Effector CD4-positive, alpha-beta T cell (primary cell): ENCODE measurements at places on chromosomes 5 and 9.

DNA sequence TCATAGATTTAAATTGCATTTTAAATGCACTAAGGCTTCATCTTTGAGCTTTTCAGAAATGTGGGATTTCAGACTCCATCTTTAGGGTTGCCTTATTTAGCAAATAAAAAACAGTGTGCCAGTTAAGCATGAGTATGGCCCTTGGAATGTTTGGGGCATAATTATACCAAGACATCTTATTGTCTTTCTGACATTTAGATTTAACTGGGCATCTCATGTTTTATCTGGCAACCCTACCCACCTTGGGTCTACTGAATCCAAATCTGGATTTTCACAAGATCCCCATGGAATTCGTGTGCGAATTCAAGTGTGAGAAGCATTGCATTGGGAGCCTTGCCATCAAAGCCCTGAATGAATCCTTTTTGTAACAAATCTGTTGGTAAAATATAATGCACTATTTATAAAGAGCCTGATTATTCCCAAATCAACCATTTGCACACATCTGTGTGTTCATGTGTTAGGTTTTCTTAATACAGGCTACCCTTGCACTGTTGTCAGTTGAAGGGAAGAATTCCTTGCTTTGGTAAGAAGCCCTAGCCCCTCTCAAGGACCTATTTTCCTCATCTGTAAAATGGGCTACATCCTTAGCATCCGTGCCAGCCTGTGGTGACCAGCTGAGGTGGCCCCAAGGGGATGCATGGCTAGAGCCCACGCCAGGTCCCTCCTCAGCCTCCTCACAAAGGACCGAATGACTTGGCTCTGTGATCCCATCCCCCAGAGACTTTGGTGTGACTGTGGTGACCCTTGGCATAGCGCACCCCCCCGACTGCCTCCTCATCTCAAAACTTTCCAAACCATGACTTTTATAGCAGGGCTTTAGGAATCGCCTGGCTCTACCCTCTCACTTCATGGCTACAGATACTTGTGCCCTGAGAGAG lies 8.1 kb downstream of the GSN start:
- DNase-seq, result no peak

DNA sequence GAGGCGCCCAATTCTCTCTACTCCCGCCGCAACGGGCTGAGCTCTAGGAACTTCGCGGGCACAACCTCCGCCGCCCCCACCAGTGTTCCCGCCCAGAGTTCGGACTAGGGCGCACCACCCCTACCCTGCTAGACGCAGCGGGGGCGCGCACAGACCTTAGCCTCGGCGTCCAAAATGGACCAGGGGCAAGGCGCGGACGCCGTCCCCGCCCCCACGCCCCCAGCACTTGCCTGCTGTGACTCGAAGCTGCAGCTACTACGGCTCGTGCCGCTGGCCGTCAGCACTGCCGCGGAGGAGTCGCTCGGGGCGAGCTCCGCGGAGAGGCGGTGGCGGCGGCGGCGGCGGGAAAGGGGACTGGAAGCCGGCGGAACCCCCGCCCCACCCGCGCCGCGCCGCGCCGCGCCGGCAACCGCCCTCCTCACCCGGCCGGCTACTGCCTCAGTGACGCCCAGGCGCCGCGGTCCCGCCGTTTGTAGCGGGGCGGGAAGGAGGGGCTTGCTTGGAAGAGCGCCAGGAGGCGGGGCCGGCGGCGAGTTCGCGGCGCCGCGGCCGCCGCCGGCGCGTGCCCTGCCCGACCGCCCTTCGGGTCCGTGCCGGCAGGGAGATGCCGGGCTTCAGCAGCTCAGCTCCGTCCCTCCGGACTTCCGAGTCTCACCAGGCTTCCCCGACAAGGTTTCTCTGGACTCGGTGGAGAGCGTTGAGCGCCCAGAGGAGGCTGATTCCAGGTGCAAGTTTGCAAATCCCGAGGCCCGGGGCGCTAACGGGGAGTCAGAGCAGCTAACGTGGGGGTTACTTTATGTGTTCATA lies 4.5 kb downstream of the ELAVL2 start:
- no peak for DNase-seq

GRCh38 chr5:158519433-158520021 lies 580.2 kb downstream of the EBF1 start:
- no peak for DNase-seq

- no peak for DNase-seq
Measured at GRCh38 chr9:73146111-73146815, 5.4 kb upstream of the ANXA1 start.

DNA sequence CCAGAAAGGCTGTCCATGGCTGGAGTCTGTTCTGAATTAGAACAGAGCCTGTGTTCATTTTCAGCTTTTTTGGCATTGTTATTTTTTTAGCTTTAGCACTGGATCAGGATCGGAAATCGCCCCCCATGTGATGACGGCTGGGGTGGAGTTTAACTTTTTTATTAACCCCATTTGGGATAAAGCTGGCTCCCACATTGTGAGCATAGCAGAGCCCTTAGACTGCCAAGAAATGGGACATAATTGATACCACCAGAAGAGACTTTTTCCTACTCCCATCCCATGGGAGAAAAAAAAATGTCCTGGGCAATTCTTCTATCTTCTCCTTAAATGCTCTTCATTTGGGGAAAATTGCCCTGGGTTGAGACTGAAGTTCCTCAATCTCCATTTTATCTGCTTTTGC lies 52.4 kb downstream of the SLIT3 start:
- no peak for DNase-seq

DNA sequence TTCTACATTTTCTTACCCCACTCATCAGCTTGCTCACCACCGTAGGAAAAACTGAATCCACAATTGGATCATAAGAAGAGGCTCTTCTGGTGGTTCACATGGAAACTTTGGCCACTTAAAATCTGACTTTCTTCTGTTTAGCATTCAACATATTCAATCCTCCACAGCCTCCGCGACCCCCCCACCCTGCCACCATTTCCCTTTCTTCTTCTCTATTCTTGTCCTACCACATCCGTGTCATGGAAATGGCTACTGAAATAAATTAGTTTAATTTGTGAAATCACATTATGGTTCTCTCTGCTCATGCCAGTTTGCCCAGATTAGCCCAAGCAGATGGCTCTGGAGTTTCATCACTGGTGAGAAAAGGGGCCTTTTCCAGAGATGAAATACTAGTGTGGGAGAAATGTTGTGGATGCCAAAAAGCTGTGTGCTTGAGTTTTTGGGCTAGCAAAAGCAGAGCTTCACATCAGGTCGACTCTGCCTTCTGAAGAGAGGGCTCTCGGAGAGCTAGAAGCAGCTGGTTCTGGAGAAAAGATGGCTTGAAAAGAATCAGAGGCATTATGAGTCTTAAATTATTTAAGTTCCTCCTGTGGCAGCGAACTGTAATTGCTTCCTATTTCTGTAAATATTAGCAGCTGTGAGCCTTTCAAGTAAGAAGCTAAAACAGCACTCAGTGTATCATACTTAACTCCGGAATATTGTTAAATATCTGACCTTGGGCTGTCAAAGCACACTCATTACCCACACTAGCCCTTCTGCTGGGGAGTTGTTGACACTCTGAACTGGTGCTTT lies 107.1 kb downstream of the MAT2B start:
- no peak for DNase-seq

- DNase-seq, result no peak
Measured at GRCh38 chr5:118776755-118777154, 211.6 kb downstream of the DTWD2 start.

DNA sequence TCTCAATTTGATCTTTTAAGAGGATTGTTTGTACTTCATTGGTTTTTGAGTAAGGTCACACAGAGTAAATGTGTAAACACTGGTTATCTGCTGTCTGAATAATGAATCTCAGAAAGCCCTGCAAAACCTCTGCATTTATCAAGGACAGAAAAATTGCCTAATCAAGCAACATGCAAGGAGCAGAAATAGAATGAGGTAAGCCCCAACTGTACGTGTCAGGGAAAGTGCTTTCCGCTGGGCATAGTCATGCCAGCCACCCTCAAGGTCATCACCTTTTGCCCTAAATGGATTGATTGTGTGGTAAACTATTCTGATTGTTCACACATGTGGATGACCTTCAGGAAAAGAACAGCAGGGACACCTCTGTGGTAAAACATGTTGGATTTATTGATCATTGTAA lies 376.9 kb upstream of the KCNN2 start:
- no peak for DNase-seq
